Femur (tissue), 1 donor: ENCODE measurements at places on chromosomes 1 and 21.
A peak's percentile ranks its signal among the peaks of the same experiment; 100 is the strongest.

- peak; percentile 34 for DNase-seq
These were observed at the start of gene GIPC2 for GRCh38 chr1:78045926-78046778. TSS of gene GIPC2 (plus strand) at chr1:78045966. CDS start at chr1:78046095, 129 bp downstream.

- peak; percentile 80 for DNase-seq
These were observed at the start of gene ITPKB for GRCh38 chr1:226738995-226739695. TSS of gene ITPKB (minus strand) at chr1:226739282. CDS start at chr1:226737458, 1,824 bp downstream.

DNA sequence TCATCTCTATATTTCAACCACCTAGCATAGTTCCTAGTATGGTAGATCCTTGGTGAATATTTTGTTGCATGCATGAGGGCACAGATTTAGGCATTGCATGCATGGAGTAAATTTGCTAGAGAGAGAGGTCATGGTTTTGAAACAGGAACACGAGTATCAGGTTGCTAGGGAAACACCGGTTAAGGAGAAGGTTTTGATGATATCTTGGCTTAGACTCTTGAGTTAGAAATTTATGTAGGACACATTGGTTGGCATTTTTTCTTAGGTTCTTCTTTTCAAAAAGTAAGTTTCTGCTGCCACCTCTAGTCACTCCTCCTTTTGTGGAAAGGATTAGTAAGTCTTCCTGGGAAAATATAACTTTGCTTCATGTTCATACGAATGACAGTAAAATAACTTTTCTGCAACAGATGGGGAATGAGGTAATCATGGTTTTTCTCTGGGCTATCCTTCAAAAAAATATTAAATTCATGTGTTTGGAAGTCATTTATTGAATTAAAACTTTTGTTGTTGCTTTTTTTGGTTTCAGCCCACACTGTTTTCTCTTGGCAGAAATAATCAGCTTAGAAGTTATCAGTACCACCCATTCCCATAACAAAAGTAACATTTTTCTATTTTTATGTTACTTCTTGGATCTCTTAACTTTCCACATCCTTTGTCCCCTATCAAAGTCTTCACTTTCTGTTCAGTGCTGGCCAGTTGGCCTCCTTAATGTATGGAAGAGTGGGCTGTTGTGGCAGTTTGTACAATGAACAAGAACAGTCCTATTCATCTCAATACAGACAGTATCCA is 97.3 kb downstream of the PLA2G4A start:
- DNase-seq = no peak

DNA sequence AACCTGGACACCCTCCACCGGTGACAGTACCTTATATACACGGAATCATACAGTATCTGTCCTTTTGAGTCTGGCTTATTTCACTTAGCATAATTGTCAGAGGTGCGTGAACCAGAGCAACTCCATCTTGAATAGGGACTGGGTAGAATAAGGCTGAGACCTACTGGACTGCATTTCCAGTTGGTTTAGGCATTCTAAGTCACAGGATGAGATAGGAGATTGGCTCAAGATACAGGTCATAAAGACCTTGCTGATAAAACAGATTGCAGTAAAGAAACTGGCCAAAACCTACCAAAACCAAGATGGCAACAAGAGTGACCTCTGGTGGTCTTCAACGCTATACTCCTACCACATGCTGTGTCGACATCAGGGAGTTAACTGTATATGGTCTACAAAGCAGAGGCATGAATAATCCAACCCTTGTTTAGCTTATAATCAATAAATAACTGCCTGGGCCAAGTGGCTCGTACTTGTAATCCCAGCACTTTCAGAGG is 1.4 kb upstream of the FDPS start:
- DNase-seq = no peak

GRCh38 chr1:185441605-185442004 is 124.6 kb upstream of the IVNS1ABP start:
- DNase-seq = no peak

DNA sequence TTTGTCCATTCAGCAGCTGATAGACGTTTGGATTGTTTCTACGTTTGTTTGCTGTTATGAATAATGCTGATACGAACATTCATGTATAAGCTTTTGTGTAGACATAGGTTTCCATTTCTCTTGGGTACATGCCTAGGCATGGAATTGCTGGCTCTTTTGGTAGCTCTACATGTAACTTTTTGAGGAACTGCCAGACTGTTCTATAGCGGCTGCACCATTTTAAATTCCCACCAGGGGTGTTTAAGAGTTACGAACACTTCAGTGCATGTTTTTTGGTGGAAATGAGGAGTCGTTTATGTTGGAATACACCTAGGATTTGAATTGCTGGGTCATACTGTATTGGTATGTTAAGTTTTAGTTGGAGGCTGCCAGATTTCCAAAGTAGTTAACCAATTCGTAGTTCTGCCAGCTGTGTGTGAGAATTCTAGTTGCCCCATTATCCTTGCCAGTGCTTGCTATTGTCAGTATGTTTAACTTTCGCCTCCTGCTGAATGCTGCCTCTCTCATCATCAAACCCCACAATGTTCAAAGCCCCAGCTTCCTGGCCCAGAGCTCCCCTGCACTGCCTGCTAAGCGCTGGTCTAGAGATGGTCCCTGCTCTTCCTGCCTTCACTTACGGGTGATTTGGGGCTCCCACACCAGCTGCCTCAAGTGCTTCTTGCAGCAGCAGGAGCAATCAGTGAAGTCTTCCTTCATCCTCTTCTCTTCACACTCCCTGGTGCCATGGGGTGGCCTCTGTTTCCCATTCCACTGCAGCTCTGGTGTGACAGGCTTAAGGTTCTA is 81.0 kb downstream of the MAN1C1 start:
- no peak for DNase-seq

DNA sequence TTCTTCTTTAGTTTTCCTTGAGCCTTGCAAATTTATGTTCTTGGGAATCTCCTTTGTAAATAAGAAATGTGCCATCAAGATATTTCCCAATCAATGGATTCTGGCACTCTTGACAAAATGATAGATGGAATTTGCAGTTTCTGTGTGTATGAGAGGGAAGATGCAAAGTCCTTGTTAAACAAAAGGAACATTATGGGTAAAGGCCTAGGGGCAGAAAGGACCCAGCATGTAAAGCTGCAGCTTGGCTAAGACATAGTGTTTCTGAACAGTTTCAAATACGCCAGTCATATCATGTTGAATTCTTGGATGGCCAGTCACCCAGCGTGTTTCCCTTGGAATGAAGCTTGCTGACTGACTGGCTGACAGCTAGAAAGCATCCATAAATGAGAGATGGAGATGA is 210.8 kb downstream of the NFIA start:
- no peak for DNase-seq

DNA sequence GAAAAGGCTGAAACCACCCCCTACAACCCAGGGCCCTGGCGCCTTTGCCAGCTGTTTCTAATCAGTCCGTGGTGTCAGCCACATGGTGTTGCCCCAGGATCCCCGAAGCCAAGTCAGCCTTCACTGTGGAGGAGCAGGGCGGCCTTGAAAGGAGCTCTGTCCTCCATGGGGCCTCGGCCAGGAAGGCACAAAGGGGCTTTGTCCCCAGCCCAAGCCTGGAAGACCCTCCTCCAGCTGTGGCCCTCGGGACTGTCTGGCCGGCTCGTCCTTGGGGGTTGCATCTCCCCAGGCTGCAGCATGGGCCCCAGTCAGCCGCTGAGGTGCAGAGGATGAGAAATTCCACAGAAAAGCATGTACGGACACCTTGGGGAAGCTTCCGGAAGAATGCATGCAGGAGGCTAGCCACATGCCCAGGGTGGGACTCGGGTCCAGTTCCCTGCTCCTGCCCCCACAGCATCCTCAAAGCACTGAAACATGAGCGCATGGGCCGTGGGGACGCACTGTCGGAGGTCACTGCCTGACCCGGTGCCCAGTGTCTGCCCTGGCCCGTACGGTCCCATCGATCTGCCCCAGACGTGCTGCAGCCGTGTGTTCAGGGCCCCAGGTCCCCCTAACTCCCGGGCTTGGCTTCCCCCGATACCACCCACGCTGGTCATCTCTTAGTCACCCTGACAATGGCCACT is 38.6 kb upstream of the POFUT2 start:
- DNase-seq = peak; percentile 53

GRCh38 chr1:223289621-223290020 is 74.4 kb downstream of the SUSD4 start:
- no peak for DNase-seq

GRCh38 chr1:19765623-19766022 is 34.1 kb downstream of the TMCO4 start:
- no peak for DNase-seq

DNA sequence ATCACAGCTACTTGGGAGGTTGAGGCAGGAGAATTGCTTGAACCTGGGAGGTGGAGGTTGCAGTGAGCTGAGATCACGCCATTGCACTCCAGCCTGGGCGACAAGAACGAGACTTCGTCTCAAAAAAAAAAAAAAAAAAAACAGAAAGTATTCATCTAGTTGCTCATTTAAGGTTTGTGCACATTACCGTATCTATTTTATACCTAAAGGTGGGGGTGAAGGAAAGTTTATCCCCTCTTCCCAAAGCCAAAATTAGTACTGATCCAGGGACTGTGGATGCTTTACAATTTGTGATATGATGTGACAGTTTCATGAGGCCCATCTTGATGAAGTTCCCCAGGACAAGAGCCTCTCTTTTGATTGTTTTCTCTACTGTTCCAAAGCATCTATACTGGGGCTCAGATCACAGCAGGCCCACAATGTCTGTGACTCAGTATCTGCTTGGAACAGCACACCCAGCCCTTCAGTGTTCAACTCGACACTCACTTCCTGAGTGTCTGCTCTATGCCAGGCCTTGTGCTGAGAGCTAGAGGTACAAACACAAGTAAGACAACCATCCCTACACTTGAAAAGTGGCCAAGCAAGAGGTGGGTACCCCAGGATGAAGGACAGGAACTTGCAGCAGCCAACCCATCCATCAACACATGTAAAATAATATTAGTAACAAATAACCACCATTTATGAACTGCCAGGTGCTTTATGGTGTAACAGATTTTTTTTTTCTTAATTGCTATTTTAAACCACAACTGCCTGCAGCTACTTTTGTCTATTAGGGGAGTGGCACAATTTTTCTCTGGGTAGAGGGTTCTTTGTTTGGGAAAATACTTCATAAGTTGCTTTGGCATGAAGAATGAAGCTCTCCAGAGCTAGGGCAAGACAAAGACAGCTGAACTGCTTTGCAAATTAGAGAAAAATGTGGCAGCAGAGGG is 29.0 kb upstream of the KHDRBS1 start:
- no peak for DNase-seq

GRCh38 chr21:28174006-28174405 is 818.7 kb downstream of the LTN1 start:
- DNase-seq = no peak

GRCh38 chr1:85289207-85289847 is 12.9 kb upstream of the BCL10 start:
- no peak for DNase-seq

GRCh38 chr21:45331531-45332147 is 43.9 kb upstream of the POFUT2 start:
- peak; percentile 26 for DNase-seq

GRCh38 chr1:176702901-176703300 is 239.9 kb downstream of the PAPPA2 start:
- no peak for DNase-seq
